ENCODE measurements at places on chromosomes 5 and 9.

GRCh38 chr5:162324328-162324727, 256.8 kb downstream of the GABRG2 start:
- H3K36me3 ChIP-seq: no peaks in the 10 kb centered on the region
- DNase-seq: no peak
- no peaks in the 10 kb centered on the region for H3K4me1 ChIP-seq

DNA sequence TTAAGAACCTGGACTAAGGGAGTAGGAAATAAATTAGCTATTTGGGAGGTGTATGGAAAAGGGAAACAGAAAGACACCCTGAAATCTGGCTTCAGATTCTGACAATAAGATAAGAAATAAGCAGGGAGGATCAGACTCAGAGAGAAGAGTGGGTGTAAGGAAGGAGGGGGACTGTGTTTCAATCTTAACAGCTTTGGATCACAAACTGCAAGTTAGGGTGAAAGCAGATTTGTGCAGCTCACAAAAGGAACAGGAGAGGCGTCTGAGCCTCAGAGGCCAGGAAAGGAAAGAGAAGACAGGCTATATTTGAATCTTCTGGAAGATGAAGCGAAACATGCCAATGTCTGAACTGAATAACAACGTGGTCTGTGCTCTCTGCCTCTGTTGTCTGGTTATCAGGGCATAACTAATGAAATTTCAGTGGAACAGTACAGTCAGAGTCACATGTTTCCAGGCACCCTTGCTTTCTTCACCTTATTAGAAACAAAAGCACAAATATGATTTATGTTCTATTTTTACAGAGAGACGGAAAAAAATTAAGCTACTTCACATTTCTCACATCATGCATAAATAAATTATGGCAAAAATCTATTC, 26.6 kb downstream of the SGTB start:
- no peaks in the 10 kb centered on the region for H3K27me3 ChIP-seq
- no peak overlapping the region for H3K27ac ChIP-seq
- no peak for DNase-seq
- H3K36me3 ChIP-seq: peaks cover 14% of the 10 kb centered on the region

DNA sequence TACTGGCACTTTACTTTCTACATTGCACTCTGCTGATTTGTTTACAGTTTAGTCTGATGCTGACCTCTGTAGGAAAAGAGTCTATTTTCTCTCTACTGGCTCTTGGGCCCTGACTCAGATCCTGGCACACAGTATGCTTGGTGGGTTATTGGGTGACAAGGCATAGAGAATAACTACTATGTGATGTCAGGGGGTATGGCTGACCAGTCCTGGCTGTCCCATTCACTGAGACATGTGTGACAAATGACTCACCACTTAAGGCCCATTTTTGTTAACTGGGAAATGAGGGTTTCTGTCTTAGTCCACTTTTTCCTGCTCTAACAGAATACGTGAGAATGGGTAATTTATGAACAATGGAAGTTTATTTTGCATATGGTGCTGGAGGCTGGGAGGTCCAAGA, 66.4 kb downstream of the DAPK1 start:
- no peak overlapping the region for H3K4me3 ChIP-seq
- DNase-seq: no peak
- H3K36me3 ChIP-seq: peaks cover 5% of the 10 kb centered on the region
- peak overlapping the region; percentile 30 for H3K27ac ChIP-seq

DNA sequence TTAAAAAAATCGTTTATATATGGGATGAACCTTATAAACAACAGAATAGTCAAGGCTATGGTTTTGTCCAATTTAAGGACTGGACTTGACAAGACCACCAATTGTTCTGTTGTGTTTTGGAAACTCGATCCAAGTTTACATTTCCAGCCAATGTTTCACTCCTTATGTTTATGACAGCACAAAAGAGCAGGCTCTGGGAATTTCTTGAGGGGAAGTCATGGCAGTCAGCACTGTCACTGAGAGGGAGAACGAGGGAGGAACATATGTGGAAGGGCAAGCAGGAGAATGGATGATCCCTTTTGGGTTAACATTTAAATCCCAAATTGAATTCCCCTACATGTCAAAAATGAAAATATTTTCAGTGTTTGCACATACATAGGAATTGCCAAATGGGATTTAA, 292.5 kb downstream of the MARCHF11 start:
- DNase-seq: no peak
- no peaks in the 10 kb centered on the region for H3K27me3 ChIP-seq
- peaks cover 2% of the 10 kb centered on the region for H3K36me3 ChIP-seq
- H3K27ac ChIP-seq: no peak overlapping the region

- no peak overlapping the region for H3K4me3 ChIP-seq
- no peaks in the 10 kb centered on the region for H3K36me3 ChIP-seq
- peaks cover 16% of the 10 kb centered on the region for H3K4me1 ChIP-seq
- DNase-seq: no peak
These were observed 1576.5 kb downstream of the EFNA5 start for GRCh38 chr5:106094204-106094607.

- no peak overlapping the region for H3K4me3 ChIP-seq
- peak; percentile 27 for DNase-seq
- peaks cover 17% of the 10 kb centered on the region for H3K36me3 ChIP-seq
- H3K27me3 ChIP-seq: no peaks in the 10 kb centered on the region
- H3K27ac ChIP-seq: no peak overlapping the region
These were observed 40.0 kb upstream of the ORM1 start for GRCh38 chr9:114282926-114283325.

- no peak overlapping the region for H3K27ac ChIP-seq
- no peak overlapping the region for H3K4me3 ChIP-seq
- H3K27me3 ChIP-seq: no peaks in the 10 kb centered on the region
- peaks cover 37% of the 10 kb centered on the region for H3K4me1 ChIP-seq
- H3K36me3 ChIP-seq: no peaks in the 10 kb centered on the region
These were observed 81.5 kb downstream of the SHB start for GRCh38 chr9:37987467-37987981.

GRCh38 chr5:137629646-137630045, 106.2 kb downstream of the KLHL3 start:
- H3K4me3 ChIP-seq: peak overlapping the region; percentile 27
- no peak for DNase-seq
- no peaks in the 10 kb centered on the region for H3K27me3 ChIP-seq
- H3K36me3 ChIP-seq: peaks cover 4% of the 10 kb centered on the region
- H3K27ac ChIP-seq: no peak overlapping the region

DNA sequence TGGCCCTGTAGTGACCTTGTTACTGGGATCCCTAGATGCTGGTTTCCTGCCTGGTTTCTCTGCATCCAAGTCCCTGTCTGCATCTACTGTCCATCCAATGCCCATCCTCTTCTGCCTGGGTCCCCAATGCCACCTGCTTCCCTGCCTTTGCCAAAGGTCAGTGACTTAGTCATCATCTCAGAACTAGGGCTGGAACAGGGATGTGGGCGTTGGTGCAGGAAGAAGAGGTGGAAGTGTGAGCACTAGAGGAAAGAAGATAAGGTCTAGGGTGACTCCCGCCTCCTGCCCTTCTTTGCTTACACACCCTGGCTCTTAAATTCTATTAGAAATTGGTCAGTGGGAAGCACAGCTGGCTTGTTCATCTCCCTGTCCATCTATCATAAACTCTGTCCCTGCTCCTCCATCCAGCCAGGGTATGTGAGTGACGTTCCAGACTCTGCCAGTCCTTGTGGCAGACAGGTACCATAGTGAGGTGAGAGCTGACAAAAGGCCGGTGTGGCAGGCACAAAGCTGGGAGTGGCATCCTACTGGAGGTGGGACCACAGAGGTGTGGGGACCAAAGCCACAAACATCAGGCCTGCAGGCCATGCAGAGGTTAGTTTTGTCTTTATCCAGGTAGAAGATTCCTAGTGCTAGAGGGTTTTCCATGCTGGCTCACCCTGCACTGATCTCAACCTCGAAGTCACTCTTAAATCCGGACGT, 9.2 kb downstream of the PTPN3 start:
- H3K27ac ChIP-seq: no peak overlapping the region
- no peaks in the 10 kb centered on the region for H3K27me3 ChIP-seq

DNA sequence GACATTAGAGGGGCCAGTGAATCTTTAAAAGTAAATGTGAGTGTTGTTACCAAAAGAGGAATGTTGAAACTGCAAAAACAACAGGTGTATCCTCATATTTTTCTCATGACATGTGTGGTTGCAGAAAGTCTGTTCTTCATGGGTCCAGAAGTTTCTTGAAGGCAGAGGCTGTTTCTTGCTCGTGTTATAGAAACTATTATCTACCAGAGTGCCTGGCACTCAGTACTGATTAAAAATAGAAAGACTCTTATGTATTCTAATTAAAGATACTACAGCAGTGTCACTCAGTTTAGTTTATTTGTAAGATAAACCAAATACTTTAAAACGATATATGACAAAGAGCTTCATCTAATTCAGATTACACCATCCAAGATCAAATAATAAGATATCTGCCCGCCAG, 1864.2 kb upstream of the WWC1 start:
- no peak for DNase-seq
- peaks cover 11% of the 10 kb centered on the region for H3K27me3 ChIP-seq
- no peak overlapping the region for H3K27ac ChIP-seq
- H3K4me1 ChIP-seq: no peaks in the 10 kb centered on the region

GRCh38 chr5:132439521-132440089, 51.0 kb downstream of the IRF1 start:
- no peaks in the 10 kb centered on the region for H3K36me3 ChIP-seq
- peak overlapping the region; percentile 87 for H3K27ac ChIP-seq
- no peak overlapping the region for H3K4me3 ChIP-seq
- no peak for DNase-seq
- no peaks in the 10 kb centered on the region for H3K27me3 ChIP-seq

GRCh38 chr9:134025606-134026541, 593 bp downstream of the BRD3OS start:
- H3K27ac ChIP-seq: no peak overlapping the region
- peaks cover 16% of the 10 kb centered on the region for H3K4me1 ChIP-seq

- H3K4me1 ChIP-seq: no peaks in the 10 kb centered on the region
- peaks cover 14% of the 10 kb centered on the region for H3K36me3 ChIP-seq
- no peak for DNase-seq
- no peaks in the 10 kb centered on the region for H3K27me3 ChIP-seq
These were observed 22.4 kb downstream of the SCGB3A1 start for GRCh38 chr5:180568914-180569313.

DNA sequence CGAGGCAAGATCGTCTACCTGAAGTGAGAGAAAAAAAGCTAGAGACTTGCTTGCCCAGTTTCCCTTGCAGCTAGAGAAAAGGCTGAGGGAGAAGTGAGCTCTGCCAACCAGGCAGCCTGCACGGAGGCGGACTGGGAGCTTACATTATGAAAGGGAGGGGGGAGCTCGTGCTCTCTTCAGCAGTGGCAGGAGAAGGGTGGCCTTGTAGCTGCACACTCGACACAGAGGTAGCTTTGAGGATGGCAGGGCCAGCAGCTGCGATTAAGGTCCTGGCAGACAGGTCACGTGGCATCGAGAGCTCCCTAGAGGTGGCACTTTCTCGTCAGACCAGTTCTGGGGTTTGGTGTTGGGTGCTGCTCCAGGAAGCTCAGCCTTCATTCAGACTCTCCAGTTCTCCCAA, 26.7 kb downstream of the APBA1 start:
- no peaks in the 10 kb centered on the region for H3K27me3 ChIP-seq
- DNase-seq: no peak
- H3K4me3 ChIP-seq: no peak overlapping the region
- peaks cover 5% of the 10 kb centered on the region for H3K36me3 ChIP-seq

GRCh38 chr5:58496488-58496887, 5.3 kb downstream of the GAPT start:
- H3K4me3 ChIP-seq: no peak overlapping the region
- no peaks in the 10 kb centered on the region for H3K36me3 ChIP-seq
- no peak for DNase-seq
- H3K27ac ChIP-seq: no peak overlapping the region
- no peaks in the 10 kb centered on the region for H3K4me1 ChIP-seq

- H3K4me1 ChIP-seq: peaks cover 15% of the 10 kb centered on the region
- peak within 1 kb of the TSS; percentile 77 for H3K4me3 ChIP-seq
These were observed at the start of gene AHRR for GRCh38 chr5:321230-321725. Gene AHRR (plus strand): TSS chr5:321714. CDS start chr5:343903, 22,189 bp downstream.

- H3K27me3 ChIP-seq: no peaks in the 10 kb centered on the region
- H3K4me1 ChIP-seq: no peaks in the 10 kb centered on the region
- H3K4me3 ChIP-seq: no peak overlapping the region
- no peak overlapping the region for H3K27ac ChIP-seq
- DNase-seq: no peak
- H3K36me3 ChIP-seq: no peaks in the 10 kb centered on the region
These were observed 91.8 kb upstream of the CCDC112 start for GRCh38 chr5:115388240-115388639.

DNA sequence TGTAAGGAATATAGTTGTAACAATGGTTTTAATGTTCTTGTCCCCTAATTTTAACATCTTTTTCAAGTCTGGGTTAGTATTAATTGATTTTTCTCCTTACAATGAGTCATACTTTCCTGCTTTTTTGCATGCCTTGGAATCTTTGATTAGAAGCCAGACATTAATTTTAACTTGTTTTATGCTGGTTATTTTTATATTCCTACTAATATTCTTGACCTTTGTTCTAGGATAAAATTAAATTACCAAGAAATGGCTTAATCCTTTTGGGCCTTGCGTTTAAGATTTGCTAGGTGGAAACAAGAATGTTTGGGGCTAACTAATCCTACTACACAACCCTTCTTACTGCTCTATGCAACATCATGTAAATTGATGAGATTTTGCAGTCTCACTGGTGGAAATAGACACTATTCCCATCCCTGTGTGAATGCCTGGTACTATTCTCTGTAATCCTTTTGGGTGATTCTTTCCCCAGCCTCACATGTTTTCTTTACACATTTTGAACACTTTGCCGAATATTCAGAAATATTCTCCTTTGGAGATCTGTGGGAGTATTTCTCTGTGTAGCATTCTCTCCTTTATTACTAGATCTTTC, 47.2 kb downstream of the ZCCHC7 start:
- DNase-seq: no peak
- H3K36me3 ChIP-seq: peaks cover 13% of the 10 kb centered on the region
- no peak overlapping the region for H3K27ac ChIP-seq
- H3K4me1 ChIP-seq: peaks cover 8% of the 10 kb centered on the region

DNA sequence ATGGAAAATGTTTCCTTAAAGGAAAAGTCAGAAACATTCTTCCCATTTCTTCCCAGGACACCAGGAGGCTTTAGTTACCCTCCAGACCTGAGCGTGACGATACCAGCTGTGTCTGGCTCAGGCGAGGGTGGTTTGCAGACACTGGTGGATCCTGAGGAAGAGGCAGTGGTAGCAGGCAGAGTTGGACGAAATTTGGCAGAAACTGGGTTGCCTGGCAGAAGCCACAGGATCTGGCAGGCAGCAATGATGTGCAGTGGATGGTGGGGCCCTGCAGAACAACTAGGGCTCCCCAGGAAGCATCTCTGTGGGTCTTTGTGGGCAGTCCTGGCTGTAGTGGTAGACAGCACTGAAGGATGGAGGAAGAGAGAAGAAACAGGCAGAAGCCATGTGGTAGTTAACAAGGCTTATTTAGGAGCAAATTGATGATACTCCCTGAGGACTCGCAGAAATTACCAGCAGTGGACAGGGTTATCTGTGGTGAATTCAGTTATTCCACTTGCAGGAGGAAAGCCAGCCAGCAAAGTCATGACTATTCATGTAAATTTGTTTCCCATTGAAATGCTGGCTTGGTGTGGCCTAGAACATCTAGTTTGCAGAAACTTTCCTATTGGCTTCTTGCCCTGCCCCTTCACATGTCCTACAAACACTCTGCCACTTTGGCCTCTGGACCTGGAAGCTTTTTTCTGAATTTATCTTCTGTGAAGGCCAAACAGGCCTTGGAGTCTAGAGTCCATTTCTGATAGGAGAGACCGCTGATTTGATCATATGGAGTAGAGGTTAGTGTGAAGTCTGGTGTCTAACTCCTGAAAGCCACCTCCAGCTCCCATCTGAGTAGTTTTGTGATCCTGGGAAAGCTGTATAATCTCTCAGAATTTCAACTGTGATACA, 212.0 kb downstream of the DMRT2 start:
- no peaks in the 10 kb centered on the region for H3K36me3 ChIP-seq
- H3K27ac ChIP-seq: no peak overlapping the region
- H3K4me3 ChIP-seq: no peak overlapping the region
- no peaks in the 10 kb centered on the region for H3K4me1 ChIP-seq

Data from chondrocyte (in vitro differentiated cells).